Esophagus squamous epithelium (tissue), 5 donors: ENCODE measurements at places on chromosomes 4 and X.

DNA sequence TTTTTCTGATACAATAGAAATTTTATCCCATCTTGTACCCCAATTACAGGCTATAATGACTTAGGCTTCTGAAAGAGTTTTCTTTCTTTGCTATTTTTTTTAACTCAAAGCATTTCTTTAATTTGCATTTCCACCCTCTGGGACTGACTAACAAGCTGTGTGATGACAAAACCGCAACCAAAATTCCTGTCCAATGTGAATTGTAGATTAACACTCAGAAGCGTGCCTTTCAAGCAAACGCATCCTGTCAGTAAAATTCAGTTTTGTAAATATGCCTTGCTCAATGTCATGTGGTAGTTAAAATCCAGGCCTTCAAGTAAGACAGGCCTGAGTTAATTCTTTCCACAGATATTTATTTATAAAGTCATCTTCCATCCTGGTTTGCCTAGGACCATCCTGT is 50.3 kb downstream of the STK32B start:
- DNase-seq: no peak

GRCh38 chr4:156085100-156085499 is 131.4 kb upstream of the CTSO start:
- DNase-seq: no peak

DNA sequence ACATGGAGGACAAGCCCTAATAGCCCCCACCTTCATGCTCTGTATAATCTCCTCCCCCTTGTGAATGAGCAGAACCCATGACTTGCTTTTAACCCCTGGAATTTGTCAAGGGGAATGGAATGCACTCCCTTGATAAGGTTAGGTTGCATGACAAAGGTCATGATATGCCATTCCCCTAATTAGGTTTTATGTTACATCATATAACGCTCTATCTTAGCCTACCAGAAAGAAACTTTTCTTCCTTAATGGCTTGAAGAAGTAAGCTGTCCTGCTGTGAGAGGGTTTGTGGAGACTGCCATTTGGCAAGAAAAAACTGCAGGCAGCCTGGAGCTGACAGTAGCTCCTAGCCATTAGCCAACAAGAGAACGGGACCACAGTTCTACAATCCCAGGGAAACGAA is 399.8 kb upstream of the MAD2L1 start:
- DNase-seq: no peak

- DNase-seq: no peak
Measured at GRCh38 chrX:12681047-12681446, 110.2 kb upstream of the PRPS2 start.

GRCh38 chrX:20531667-20532066 is 265.0 kb upstream of the RPS6KA3 start:
- DNase-seq: no peak

DNA sequence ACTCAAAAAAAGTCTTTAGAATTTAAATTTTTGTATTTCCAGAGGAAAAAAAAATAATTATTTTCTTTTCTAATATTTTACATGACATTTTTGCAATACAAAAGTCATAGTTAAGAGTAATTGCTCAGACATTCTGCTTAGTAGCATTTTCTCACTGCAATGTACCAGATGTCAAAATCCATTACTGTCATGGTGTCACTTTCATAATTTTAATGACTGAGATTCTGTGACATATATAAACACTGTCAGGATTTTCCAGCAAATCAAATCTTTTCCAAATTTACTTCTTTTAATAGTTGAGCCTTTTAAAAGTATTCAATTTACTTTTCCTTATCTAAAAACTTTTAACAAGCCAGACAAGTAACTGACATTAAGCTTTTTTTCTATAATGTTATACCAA is 422.7 kb downstream of the GRIA2 start:
- no peak for DNase-seq

DNA sequence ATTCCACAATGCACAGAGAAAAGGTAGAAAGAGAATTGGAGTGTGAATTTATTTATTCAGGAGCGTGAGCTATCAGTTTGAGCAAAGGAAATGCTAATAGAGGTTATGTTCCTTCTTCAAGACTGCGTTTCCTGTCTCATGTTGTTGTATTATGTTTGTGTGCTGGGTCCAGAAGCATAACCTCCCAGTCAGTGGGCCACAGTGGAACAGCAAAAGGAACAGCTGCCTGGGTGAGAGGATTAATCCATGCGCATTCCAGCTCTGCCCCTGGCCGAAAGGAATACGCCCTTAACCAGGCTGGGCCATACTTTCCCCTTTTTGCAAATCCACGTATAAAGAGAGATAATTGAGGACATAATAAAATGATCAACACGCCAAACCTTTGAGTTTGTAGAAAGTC is 32.4 kb upstream of the ARX start:
- DNase-seq: no peak

- DNase-seq: no peak
Measured at GRCh38 chr4:47686294-47686872, 151.5 kb downstream of the CORIN start.

- DNase-seq: no peak
Measured at GRCh38 chr4:8260656-8261111, 8.9 kb upstream of the HTRA3 start.

DNA sequence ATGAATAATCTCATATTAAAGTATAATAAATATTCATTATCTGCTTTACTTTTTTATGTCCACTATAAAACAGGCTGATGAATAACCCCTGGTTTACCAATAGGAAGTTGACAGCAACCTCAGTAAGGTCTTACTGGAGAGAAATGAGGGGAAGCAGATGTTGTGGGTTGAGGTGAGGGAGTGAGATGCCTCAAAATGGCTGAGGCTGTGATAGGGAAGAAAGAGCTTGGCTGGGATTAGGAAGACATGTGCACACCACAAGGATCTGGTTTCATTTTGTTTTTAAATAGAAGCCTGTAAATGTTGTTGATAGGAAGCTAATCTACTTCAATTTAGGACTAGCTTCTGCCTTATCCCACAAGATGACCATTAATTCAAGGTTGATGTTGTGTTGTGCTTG is 14.4 kb upstream of the CYBB start:
- no peak for DNase-seq

GRCh38 chrX:104347860-104348259 is 93.1 kb upstream of the ESX1 start:
- no peak for DNase-seq

GRCh38 chr4:56066493-56066892 is 117.7 kb downstream of the CEP135 start:
- no peak for DNase-seq

- no peak for DNase-seq
Measured at GRCh38 chr4:25129917-25130316, 30.3 kb downstream of the SEPSECS start.

DNA sequence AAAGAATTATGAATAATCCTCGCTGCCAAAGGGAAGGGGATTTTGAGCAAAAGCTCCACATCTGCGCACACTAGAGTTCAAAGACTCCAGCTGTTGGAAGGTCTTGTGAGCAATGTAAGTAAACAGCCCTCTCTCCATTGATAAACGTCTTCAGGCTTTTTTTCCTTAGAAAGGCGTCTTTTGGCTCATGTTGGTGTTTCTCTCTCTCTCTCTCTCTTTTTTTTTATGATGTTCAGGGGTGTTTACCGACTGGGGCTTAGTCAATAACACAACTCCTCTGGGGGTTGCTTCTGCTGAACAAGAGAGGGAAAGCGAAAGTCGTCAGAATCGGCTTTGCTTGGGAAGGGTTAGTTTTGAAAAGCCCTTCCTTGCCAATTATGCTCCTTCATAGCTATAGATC is 53.2 kb upstream of the C1QTNF7 start:
- DNase-seq: no peak
